Vagina (tissue), 2 donors: ENCODE measurements at places on chromosomes 7 and 10.
A peak's percentile ranks its signal among the peaks of the same experiment; 100 is the strongest.

DNA sequence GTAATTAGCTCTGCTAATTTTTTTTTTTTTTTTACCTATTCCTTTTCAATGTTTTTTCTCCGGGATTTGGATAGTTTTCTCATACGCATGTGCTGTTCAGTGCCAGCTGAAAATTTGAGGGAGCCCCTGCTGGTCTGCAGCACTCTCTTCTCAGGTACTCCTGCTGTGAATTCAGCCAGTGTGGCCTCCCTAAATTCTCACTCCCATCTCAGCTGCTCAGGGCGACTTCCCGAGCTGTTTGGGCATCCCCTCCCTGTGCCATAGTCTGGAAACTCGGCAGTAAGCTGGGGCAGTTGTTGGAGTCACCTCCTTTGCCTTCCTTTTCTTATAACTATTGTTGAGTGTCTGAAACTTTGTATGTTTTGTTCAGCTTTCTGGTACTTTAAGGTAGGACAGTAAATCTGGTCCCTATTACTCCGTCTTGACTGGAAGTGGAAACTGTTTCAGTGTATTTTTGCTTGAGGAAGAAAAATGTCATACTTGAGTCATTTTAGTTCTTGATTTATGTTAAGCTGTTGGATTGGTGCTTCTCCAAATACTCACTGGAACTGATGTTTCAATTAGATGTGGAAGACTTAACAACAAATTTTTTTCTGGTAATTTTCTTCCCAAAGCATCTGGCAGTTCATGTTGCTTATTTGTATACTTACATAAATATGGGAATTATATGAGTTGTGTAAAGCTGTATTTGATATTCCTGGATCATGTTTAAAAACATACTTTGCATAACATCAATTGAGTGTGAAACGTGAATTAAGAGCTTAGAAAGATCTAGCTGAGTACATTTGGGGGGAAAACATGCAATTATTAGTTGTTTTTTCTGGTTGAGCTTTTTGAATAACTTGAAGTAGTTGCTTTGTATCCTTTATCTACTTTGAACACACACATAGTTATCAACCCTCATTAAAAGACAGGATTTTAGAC, 33.7 kb downstream of the MINPP1 start:
- no peak overlapping the region for H3K4me3 ChIP-seq
- H3K36me3 ChIP-seq, result no peaks in the 10 kb centered on the region
- H3K4me1 ChIP-seq, result no peaks in the 10 kb centered on the region
- peak overlapping the region; percentile 14 for H3K27ac ChIP-seq
- no peaks in the 10 kb centered on the region for H3K27me3 ChIP-seq

GRCh38 chr10:133520193-133520738, 6.9 kb upstream of the CYP2E1 start:
- no peaks in the 10 kb centered on the region for H3K27me3 ChIP-seq
- H3K4me1 ChIP-seq, result peaks cover 8% of the 10 kb centered on the region
- peak overlapping the region; percentile 32 for H3K4me3 ChIP-seq
- no peak overlapping the region for H3K27ac ChIP-seq
- no peak for DNase-seq

- H3K27me3 ChIP-seq, result no peaks in the 10 kb centered on the region
- H3K4me3 ChIP-seq, result no peak overlapping the region
- no peak overlapping the region for H3K27ac ChIP-seq
- H3K4me1 ChIP-seq, result no peaks in the 10 kb centered on the region
Measured at GRCh38 chr10:127937069-127937468, 30.2 kb downstream of the PTPRE start.

GRCh38 chr10:46524472-46525176, 31.8 kb downstream of the GPRIN2 start:
- peaks cover 24% of the 10 kb centered on the region for H3K4me1 ChIP-seq
- H3K36me3 ChIP-seq, result no peaks in the 10 kb centered on the region
- no peak for DNase-seq
- no peak overlapping the region for H3K4me3 ChIP-seq

- H3K27ac ChIP-seq, result no peak overlapping the region
- no peak overlapping the region for H3K4me3 ChIP-seq
- peaks cover 10% of the 10 kb centered on the region for H3K4me1 ChIP-seq
Measured at GRCh38 chr7:50795831-50796230, 13.1 kb upstream of the GRB10 start.

- H3K4me1 ChIP-seq, result no peaks in the 10 kb centered on the region
- DNase-seq, result no peak
- no peak overlapping the region for H3K4me3 ChIP-seq
- H3K27me3 ChIP-seq, result no peaks in the 10 kb centered on the region
- H3K36me3 ChIP-seq, result no peaks in the 10 kb centered on the region
- H3K27ac ChIP-seq, result no peak overlapping the region
Measured at GRCh38 chr7:148403466-148403993, 187.0 kb upstream of the C7orf33 start.

- no peaks in the 10 kb centered on the region for H3K27me3 ChIP-seq
- H3K27ac ChIP-seq, result no peak overlapping the region
- DNase-seq, result no peak
- H3K4me3 ChIP-seq, result no peak overlapping the region
- H3K36me3 ChIP-seq, result no peaks in the 10 kb centered on the region
Measured at GRCh38 chr7:47416492-47417480, 165.1 kb downstream of the TNS3 start.

GRCh38 chr7:151372612-151373265, 31.1 kb downstream of the NUB1 start:
- H3K4me1 ChIP-seq, result peaks cover 11% of the 10 kb centered on the region
- DNase-seq, result no peak
- peaks cover 41% of the 10 kb centered on the region for H3K36me3 ChIP-seq
- no peaks in the 10 kb centered on the region for H3K27me3 ChIP-seq
- no peak overlapping the region for H3K27ac ChIP-seq

DNA sequence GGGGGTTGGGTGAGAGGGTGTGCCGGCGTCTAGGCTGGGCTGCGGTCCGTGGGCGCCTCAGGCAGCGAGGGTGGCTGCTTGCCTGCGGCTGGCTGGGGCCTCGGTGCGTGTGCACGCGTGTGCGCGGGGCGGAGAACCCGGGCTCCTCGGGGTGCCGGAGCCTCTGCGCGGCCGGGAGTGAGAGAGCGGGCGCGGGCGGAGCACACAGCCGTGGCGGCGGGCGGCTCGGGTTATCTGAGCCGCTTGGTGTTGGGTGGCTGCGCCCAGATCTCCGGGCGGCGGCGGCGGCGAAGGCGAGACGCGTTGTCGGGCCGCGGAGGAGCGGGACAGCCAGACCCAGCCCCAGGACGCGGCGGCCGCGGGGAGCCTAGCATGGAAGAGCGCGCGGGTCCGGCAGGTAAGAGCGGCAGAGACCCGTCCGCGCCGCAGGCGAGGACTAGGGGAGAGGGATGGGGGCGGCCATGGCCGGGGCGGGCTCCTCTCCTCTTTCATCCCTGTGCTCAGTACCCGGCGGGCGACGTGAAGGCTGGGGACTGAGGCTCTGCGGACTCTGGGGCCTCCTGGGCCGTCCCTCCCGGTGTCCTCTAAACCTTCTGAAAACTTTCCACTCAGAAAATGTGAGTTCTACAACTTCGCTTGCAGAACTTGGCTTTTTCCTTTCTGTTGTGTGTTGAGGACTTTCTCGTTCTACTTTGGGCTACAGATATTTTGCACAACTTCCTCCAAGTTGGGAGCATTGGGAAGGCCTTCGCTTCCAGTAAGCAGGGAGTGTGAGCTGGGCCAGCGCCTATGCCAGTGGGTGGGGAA, 9.8 kb upstream of the PAX2 start:
- H3K4me3 ChIP-seq, result no peak overlapping the region
- peaks cover 41% of the 10 kb centered on the region for H3K27me3 ChIP-seq
- H3K4me1 ChIP-seq, result peaks cover 34% of the 10 kb centered on the region
- H3K27ac ChIP-seq, result no peak overlapping the region
- H3K36me3 ChIP-seq, result no peaks in the 10 kb centered on the region
- no peak for DNase-seq

DNA sequence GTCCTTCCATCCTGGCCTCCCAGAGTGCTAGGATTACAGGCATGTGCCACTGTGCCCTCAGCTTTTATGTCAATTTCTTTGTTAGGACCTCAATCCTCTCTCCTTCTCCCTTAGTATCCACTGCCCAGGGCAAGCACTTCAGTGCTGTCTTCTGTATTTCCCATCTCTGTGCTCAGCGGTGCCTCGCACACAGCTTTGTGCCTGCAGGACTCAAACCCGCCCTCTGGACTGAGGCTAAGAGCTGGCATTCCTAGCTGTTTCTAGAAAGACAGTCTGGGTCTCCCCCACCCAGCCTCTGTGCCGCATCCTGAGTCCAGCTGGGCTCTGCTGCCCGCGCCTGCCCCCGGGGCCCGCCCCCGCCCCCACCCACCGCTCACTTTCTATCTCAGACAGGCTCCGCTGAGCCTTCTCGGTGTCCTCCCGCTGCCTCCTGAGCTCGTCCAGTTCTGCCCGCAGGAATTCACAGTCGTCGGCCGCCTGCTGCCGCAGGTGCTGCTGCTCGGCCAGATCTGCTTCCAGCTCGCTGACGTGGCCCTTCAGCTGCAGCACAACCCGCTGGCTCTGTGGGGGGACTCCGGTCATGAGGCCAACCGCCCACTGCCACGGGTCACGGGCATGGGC, 67.3 kb downstream of the SPDYE5 start:
- H3K36me3 ChIP-seq, result peaks cover 67% of the 10 kb centered on the region
- H3K4me1 ChIP-seq, result no peaks in the 10 kb centered on the region
- H3K4me3 ChIP-seq, result no peak overlapping the region
- H3K27ac ChIP-seq, result no peak overlapping the region
- no peaks in the 10 kb centered on the region for H3K27me3 ChIP-seq

GRCh38 chr10:114885443-114885842, 52.6 kb upstream of the TRUB1 start:
- H3K27me3 ChIP-seq, result no peaks in the 10 kb centered on the region
- no peak overlapping the region for H3K4me3 ChIP-seq
- DNase-seq, result no peak
- no peaks in the 10 kb centered on the region for H3K4me1 ChIP-seq
- H3K36me3 ChIP-seq, result no peaks in the 10 kb centered on the region

DNA sequence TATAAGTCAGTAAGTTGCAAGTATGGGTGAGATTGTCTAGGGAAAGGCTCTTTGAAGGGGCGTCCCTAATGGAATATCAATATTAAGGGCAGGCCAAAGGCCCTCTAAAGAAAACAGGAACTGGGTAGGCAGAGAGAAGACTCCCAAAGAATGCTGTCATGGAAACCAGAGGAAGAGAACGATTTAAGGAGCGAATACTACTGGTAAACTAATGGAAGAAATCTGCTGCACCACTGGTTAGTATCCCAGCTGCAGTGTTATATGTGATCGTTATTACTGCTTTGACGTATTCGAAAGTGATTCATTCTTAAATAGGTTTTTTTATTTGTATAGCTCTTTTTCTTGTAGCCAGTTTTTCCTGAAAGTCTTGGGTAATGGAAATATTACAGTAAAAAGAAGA, 1.3 kb downstream of the CASP2 start:
- no peak for DNase-seq
- peaks cover 31% of the 10 kb centered on the region for H3K4me1 ChIP-seq
- H3K27me3 ChIP-seq, result no peaks in the 10 kb centered on the region
- peak overlapping the region; percentile 81 for H3K27ac ChIP-seq

GRCh38 chr10:113992471-113993011, 51.1 kb upstream of the ADRB1 start:
- no peak overlapping the region for H3K4me3 ChIP-seq
- H3K27me3 ChIP-seq, result no peaks in the 10 kb centered on the region
- peak; percentile 83 for DNase-seq
- H3K4me1 ChIP-seq, result peaks cover 19% of the 10 kb centered on the region

GRCh38 chr7:150451097-150451793, 815 bp downstream of the GIMAP8 start:
- no peaks in the 10 kb centered on the region for H3K36me3 ChIP-seq
- peak overlapping the region; percentile 46 for H3K4me3 ChIP-seq
- no peak for DNase-seq
- peaks cover 16% of the 10 kb centered on the region for H3K4me1 ChIP-seq
- peak overlapping the region; percentile 66 for H3K27ac ChIP-seq
- H3K27me3 ChIP-seq, result no peaks in the 10 kb centered on the region

GRCh38 chr7:57250801-57251200, 118.6 kb upstream of the ZNF479 start:
- H3K27me3 ChIP-seq, result no peaks in the 10 kb centered on the region
- no peaks in the 10 kb centered on the region for H3K4me1 ChIP-seq
- DNase-seq, result peak; percentile 61

DNA sequence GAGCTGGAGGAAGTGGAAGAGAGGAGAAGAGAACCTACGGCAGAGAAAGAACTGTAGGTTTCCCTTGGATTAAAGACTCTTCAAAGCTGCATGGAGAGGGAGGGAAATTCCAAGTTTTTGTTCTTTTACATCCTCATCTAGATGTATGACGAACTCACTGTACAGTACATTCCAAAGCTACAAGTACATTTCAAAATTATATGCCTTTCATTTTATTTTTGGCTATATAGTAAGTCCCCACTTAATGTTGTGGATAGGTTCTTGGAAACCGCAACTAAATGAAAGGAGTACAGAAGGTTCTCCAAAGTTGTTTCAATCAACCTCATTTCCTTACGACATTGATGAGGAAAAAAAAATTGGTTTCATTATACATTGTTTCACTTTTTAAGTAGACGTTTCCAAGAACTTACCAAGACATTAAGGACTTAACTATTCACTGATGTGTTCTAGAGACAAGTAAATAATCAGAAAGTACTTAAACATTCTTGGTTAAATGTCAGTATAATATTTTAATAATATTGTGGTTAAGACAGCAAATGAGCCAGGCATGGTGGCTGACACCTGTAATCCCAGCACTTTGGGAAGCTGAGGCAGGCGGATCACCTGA, 16.1 kb upstream of the JMJD1C start:
- H3K36me3 ChIP-seq, result no peaks in the 10 kb centered on the region
- no peaks in the 10 kb centered on the region for H3K27me3 ChIP-seq
- peaks cover 19% of the 10 kb centered on the region for H3K4me1 ChIP-seq
- no peak overlapping the region for H3K27ac ChIP-seq
- H3K4me3 ChIP-seq, result no peak overlapping the region

DNA sequence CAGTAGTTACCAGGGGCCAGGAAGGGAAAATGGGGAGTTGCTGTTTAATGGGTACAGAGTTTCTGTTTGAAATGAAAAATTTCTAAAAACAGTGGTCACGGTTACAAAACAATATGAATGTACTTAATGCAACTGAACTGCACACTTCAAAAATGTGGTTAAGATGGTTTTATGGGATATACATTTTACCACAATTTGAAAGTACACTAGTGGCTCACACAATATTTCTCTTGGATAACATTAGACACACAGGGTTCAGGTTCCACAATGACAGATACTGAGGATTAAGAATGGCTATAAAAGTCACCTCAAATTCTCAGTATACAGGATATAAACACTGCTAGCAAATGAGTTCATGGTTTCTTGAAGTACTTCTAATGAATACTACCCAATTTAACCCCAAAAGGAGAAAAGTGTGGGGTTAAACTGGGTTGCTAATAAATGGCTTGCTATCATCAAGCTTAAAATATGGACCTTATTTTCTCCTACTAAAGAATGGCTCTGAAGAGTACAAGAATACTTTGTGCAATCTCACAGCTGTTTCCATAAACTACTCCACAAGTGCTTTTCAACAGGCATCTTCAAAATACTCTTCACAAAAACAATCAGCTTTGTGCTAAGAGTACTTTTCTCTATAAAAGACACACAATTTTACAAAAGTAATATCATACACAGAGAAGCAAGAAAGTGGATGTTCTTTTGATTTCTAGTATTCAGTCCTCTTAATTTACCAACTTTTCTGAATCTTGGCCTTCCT, 92.9 kb downstream of the SRPK2 start:
- DNase-seq, result no peak
- H3K4me3 ChIP-seq, result no peak overlapping the region
- H3K36me3 ChIP-seq, result no peaks in the 10 kb centered on the region
- no peaks in the 10 kb centered on the region for H3K27me3 ChIP-seq
- H3K27ac ChIP-seq, result no peak overlapping the region
